ENCODE measurements at places on chromosomes 11 and 22.

DNA sequence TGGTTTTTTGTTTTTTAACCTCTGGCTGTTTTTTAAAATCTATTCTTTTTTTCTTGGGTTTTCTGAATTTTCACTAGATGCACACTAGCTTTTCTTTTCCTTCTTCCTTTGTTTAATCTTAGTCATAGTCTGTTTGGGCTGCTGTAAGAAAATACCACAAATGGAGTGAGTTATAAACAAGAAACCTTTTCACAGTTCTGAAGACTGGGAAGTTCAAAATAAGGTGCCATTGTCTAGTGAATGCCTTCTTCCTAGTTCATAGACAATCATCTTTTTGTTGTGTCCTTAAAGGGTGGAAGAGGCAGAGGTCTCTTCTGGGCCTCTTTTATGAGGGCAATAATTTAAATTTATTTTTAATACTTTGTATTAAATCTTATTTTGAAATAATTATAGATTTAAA, 532.9 kb upstream of the ANO5 start:
- DNase-seq = no peak

DNA sequence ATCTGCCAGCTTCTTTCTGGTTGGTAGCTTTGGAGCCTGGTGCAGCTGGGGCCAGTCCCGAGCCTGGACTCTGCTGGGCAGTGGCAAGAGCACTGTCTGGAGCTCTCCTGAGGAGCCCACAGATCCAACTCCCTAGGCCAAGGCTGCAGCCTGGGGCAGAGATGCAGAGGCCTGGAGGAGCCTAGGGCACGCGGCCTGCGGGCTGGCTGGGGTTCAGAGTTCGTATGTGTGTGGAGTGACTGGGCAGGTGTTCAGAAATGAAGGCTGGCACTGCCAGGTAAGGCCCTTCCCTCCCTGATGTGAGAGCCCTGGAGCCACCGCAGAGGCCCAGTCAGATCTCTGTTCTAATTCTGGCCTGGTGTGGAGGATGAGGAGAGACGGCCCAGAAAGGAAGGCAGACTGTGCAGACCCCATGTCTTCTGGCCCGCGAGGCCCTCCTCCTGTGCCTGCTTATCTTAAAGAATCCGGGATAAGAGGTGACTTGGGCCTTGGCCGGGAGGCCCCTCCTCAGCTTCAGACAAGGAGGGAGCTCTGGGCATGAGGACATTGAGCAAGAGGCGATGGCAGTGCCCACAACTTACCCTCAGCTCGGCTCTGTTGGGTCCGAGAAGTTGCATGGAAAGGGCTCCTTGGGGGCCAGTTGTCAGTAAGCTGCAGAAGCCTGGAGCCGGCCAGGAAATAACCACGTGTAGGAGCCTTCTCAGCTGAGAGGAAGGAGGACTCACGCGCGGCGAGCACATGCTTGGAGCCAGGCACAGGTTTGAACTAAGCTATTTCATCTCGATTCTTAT, 62.2 kb upstream of the B3GAT1 start:
- DNase-seq = no peak

GRCh38 chr22:45620706-45621105, 50.9 kb upstream of the ATXN10 start:
- peak; percentile 21 for DNase-seq

DNA sequence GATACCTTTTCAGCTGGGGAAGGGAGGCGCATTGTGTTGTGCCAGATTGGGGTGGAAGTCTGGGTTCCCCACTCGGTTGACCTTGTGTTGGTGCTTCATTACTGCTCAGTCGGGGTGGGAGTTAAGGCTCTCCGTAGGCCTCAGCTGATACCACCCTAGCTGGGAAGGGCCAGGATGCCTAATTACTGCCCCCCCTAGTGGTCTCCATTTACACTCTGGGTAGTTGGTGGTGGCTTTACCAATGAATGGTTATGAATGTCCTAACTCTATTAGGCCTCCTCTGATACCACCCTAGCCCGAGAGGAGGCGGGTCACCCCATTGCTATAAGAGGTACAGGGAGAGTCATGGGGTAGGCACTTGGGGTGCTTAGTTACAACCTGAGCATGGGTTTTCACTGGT, 27.5 kb upstream of the HIKESHI start:
- peak; percentile 38 for DNase-seq

GRCh38 chr22:38040953-38041759, 16.0 kb upstream of the PICK1 start:
- DNase-seq = no peak

GRCh38 chr11:72078477-72078876, 1.9 kb downstream of the NUMA1 start:
- no peak for DNase-seq

- DNase-seq = no peak
These were observed 241.6 kb downstream of the SWAP70 start for GRCh38 chr11:9905501-9905951.

DNA sequence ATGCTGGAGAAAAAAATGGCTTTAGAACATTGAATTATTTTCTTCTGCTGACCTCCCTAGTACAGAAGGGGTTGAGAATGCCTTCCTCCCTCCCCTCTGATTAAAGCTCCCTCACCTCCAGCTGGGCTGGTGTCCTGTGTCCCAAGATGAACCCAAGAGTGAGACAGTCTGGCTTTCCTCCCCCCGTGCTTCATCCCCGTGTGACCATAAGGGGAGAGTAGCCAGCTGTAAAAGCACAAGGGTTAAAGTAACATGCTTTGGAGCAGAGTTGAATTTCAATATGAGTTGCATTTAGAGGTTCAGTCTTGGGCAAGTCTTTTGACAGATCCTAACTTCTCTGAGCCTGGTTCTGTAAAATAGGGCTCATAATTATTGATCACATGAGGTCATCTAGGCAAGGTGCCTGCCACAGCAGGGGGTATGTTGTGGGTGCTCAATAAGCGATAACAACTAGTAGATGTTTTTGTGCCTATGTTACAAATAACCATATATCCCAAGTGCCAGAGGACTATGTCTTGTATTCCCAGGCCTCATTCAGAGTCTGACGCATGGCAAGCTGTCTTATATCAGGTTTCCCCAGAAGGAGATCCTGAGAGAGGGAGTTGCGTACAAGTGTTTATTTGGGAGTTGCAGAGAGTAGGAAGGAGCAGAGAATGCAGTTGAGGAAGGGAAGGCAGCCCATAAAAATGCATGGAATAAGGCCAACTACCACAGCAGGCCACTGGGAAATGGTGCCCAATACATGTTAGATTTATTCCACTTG, 4.1 kb downstream of the PRG2 start:
- peak; percentile 88 for DNase-seq

GRCh38 chr11:5524756-5525155, 8.3 kb upstream of the UBQLNL start:
- DNase-seq = no peak

- no peak for DNase-seq
These were observed 339 bp upstream of the TRIM21 start for GRCh38 chr11:4393858-4394223.

GRCh38 chr22:47095395-47096122, 333.1 kb downstream of the TBC1D22A start:
- no peak for DNase-seq

- DNase-seq = no peak
These were observed 142.6 kb downstream of the CSNK2A3 start for GRCh38 chr11:11210446-11210845.

GRCh38 chr22:38468443-38469305, 778 bp downstream of the KDELR3 start:
- DNase-seq = peak; percentile 24

DNA sequence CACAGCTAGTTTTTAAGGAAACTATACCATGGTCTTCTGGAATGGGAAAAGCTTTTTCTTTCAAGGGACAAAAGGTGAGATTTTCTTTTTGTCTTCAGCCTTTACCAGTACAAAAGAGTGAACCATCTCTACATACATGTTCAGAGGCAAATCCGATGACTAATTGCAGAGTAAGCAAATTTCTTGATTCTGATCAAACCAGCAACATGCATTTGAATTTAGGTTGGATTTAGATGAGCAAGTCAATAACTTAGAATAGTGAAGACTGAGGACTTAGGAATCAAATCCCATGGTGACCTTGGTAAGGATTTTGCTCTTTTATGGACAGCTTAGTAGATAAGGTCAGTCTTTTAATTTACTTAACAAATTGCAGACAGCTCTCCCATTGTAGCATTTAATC, 65.9 kb upstream of the BLID start:
- peak; percentile 2 for DNase-seq

GRCh38 chr11:119683783-119684182, 45.2 kb downstream of the NECTIN1 start:
- DNase-seq = no peak

- DNase-seq = no peak
These were observed 74.5 kb downstream of the TTC28 start for GRCh38 chr22:28604966-28605761.

- no peak for DNase-seq
These were observed 429.4 kb upstream of the B3GAT1 start for GRCh38 chr11:134841411-134841810.

- DNase-seq = no peak
These were observed 5.6 kb upstream of the KIAA0930 start for GRCh38 chr22:45246060-45246985.

- peak; percentile 45 for DNase-seq
These were observed 31.1 kb downstream of the MRGPRX4 start for GRCh38 chr11:18203723-18204122.

DNA sequence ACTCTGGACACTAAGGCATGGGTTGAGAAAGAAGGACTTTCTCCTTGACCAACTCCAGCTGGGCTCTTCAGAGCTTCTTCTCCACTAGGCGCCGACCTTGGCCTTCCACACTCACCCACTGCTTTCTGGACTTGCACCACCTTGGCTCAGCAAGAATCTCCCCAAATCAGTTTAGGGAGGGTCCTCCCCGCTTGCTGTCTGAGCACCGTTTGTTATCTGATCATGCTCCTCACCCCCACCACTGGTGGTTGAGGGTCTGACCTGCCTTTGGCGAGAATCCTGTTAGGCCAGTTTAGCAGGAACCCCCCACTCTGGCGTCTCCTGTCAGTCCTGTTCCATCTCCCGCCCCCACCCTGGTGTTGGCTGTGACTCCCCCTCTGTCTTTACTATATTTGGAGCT, 10.4 kb downstream of the APOL2 start:
- no peak for DNase-seq

DNA sequence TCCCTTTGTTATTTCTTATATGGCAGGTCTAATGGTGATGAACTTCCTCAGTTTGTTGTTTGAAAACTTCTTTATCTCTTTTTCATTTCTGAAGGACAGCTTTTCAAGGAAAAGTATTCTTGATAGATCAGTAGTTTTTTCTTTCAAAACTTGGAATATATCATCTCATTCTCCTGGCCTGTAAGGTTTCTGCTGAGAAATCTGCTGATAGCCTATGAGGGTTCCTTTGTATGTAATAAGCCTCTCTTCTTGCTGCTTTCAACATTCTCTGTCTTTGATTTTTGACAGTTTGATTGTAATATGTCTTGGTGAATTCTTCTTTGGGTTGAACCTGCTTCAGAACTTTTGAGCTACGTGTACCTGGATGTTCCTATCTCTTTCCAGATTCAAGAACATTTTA, 46.0 kb downstream of the PIWIL4 start:
- DNase-seq = no peak

- peak; percentile 42 for DNase-seq
These were observed 39.7 kb upstream of the TTLL12 start for GRCh38 chr22:43226377-43227238.

GRCh38 chr11:77548552-77549445, 41.0 kb upstream of the AQP11 start:
- no peak for DNase-seq

DNA sequence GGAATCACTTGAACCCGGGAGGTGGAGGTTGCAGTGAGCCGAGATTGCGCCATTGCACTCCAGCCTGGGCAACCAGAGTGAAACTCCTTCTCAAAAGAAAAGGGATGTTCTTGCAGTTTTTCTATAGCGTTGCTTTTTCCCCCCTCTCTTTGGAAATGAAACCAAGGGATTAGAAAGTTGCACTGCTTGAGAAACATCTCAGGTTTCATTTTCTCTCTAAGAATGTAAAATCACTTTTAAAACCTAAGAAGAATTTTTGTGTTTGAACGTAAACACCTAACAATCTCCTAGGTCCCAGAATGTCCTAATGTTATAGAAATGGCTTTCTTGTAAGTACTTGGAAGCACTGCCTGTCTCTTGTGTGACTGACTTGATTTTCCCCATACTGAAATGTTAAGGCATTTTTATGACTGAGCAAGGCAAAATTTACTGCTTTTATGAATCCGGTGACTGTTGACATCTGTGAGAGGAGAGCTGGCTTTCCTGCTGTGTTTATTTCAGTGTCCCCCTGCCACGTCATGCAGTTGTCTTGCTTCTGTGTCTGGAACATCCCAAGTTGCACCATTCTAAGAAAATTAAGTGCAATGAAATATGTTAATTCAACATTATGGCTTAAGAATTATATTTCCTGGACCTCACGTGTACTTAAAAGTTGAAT, 37.7 kb downstream of the NF2 start:
- DNase-seq = no peak

DNA sequence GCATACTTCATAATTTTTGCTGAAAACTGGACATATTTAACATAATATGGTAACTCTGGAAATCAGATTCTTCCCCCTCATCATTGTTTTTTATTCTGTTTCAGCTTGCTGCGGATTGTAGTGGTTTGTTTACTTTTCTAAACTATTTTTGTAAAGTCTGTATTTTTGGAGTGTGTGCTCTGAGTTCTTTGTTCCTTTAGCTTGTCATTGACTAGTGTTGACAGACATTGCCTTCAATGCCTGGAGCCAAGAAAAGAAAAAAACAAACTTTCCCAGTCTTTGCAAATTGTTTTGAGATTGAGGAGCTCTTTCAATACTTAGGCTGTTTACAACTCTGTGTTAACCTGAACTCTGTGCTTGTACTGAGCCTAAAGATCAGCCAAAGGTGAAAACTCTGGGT, 137.3 kb upstream of the CEP126 start:
- no peak for DNase-seq

DNA sequence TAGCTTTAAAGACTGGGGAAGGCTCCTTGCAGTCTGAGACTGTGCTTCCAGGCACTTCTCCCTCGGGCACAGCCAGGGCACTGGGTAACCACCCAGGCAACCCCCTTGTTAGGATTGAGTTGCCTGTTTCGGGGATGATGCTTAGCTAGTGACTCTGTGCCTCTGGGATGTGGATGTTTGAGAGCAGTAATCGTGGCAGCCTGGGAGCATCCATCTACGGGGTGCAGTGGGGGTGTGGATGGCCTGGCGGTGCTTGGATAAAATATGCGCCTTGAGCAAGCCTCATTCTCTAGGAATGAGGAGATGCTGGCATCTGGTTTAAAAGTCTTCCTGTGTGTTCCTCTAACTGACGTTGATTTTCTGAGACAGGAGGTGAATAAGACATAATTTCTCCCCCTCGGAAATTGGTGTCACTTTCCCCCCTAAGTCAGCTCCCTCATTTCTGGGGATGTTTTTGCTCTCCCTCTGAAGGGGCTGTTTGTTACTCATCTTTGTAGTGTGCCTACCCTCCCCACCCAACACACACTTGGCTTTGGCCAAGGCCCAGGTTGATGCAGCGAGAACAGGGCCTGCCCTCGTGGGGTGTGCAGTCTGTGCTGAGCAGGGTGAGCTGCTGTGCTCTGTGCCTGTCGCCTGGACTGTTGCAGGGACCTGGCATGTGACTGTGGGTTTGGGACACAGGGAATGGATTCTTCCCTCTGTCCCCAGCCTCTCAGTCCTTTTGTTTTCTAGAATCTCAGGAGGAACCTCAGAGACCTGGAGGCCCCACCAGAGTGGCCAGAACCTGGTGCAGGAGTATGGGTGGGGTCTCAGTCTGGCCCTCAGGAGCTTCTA, 2.0 kb downstream of the GNAZ start:
- DNase-seq = no peak

- DNase-seq = no peak
These were observed 30.1 kb downstream of the SMCO4 start for GRCh38 chr11:93512949-93513667.
